ENCODE measurements at places on chromosomes 7 and 10. TPM values are rescaled to one million over a fixed set of nuclear protein-coding genes. Genes with fewer than 3 reads are reported as not detected.

DNA sequence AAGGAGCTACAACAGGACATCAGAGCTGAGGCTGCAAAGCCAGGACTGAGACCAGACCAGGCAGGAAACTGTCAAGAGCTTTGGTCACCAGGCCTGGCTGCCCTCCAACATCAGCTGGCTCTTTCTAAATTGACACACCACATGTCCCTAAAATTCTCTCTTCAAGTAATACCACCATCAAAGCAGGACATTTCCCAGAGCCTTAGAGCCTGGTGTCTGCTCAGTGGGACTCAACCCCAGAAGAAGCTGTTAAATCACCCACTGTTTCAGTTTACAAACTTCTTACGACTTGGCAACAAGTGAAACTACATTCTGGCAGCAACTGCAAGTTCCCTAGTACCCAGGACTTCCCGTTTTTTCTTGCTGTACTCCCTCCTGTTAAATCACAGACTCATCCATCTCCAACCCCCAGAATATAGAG lies 3.8 kb upstream of the IL6 start:
- DNase-seq: no peak
- H3K4me1 ChIP-seq: peaks cover 87% of the 10 kb centered on the region
- peak overlapping the region; percentile 92 for H3K27ac ChIP-seq
- no peaks in the 10 kb centered on the region for H3K27me3 ChIP-seq
- peaks cover 10% of the 10 kb centered on the region for H3K36me3 ChIP-seq
- peak overlapping the region; percentile 74 for H3K4me3 ChIP-seq

MYO3A gene
- total RNA-seq: 1.1 TPM

MRC1 gene
- total RNA-seq: 0.15 TPM

- no peak overlapping the region for H3K4me3 ChIP-seq
- peaks cover 30% of the 10 kb centered on the region for H3K36me3 ChIP-seq
- DNase-seq: no peak
- H3K4me1 ChIP-seq: peaks cover 18% of the 10 kb centered on the region
These were observed 160.2 kb downstream of the SRPK2 start for GRCh38 chr7:105228555-105228954.

- no peaks in the 10 kb centered on the region for H3K4me1 ChIP-seq
- no peaks in the 10 kb centered on the region for H3K36me3 ChIP-seq
- no peaks in the 10 kb centered on the region for H3K27me3 ChIP-seq
- H3K4me3 ChIP-seq: no peak overlapping the region
- no peak overlapping the region for H3K27ac ChIP-seq
These were observed 564.1 kb downstream of the ATRNL1 start for GRCh38 chr10:115657161-115657860.

PRR15 gene
- not detected for total RNA-seq

ZNF316 gene
- total RNA-seq: 43.8 TPM

FAM13C gene
- not detected for total RNA-seq

DNA sequence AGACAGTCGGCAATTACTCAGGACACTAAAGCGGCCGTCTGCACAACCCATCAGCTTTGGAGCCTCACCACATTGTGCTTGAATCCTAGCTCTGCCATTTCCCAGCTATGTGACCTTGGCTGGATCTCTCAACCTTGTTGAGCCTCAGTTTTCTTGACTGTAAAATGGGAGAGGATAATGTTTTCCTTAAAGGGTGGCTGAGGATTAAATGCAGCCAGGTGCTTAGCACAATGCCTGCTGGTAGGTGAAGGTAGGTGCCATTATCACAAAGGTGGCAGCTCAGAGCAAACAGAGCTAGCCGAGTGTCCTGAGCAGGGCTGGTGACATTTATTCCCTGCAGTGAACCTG lies 508.5 kb upstream of the ZMIZ1 start:
- no peaks in the 10 kb centered on the region for H3K4me1 ChIP-seq

GRCh38 chr7:28364082-28364481 lies 48.2 kb upstream of the CREB5 start:
- no peak overlapping the region for H3K4me3 ChIP-seq
- no peak overlapping the region for H3K27ac ChIP-seq
- no peaks in the 10 kb centered on the region for H3K36me3 ChIP-seq
- peaks cover 3% of the 10 kb centered on the region for H3K27me3 ChIP-seq
- H3K4me1 ChIP-seq: peaks cover 5% of the 10 kb centered on the region

GIMAP5 gene
- 0.54 TPM for total RNA-seq

DNA sequence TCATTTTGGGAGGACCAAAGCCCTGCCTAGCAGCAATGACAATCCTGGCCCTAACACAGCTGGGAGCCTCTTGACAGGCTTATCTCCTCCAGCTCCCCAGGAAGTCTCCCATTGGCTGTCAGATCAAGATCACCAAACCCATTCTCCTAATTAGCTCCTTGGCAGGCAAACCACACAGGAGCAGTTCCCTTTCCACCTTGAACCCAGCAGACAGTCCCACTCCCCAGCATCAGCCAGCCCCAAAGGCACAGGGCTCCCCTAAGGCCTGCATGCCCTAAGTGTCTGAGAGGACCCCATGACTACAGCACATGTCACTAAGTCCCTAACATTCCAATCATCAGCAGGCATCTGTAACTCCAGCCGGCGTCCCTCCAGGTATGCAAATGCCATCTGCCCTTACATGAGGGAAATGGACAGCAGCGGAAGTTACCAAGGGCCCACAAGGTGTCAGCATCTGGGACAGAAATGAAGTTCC lies 348.5 kb downstream of the KCNMA1 start:
- peaks cover 11% of the 10 kb centered on the region for H3K27me3 ChIP-seq
- H3K36me3 ChIP-seq: no peaks in the 10 kb centered on the region
- DNase-seq: no peak
- peaks cover 3% of the 10 kb centered on the region for H3K4me1 ChIP-seq

- peaks cover 27% of the 10 kb centered on the region for H3K36me3 ChIP-seq
These were observed 118.6 kb downstream of the RNF216 start for GRCh38 chr7:5662828-5663227.

- no peaks in the 10 kb centered on the region for H3K4me1 ChIP-seq
- H3K4me3 ChIP-seq: no peak overlapping the region
- H3K27me3 ChIP-seq: no peaks in the 10 kb centered on the region
- H3K27ac ChIP-seq: no peak overlapping the region
- no peaks in the 10 kb centered on the region for H3K36me3 ChIP-seq
These were observed 9.0 kb upstream of the SLC13A1 start for GRCh38 chr7:123208793-123209192.

- peak overlapping the region; percentile 73 for H3K4me3 ChIP-seq
- no peaks in the 10 kb centered on the region for H3K27me3 ChIP-seq
- peaks cover 24% of the 10 kb centered on the region for H3K36me3 ChIP-seq
- H3K4me1 ChIP-seq: peaks cover 36% of the 10 kb centered on the region
- no peak for DNase-seq
- H3K27ac ChIP-seq: peak overlapping the region; percentile 95
These were observed 51.9 kb downstream of the DENND11 start for GRCh38 chr7:141649865-141650634.

MARVELD1 gene
- total RNA-seq: 0.24 TPM

DNA sequence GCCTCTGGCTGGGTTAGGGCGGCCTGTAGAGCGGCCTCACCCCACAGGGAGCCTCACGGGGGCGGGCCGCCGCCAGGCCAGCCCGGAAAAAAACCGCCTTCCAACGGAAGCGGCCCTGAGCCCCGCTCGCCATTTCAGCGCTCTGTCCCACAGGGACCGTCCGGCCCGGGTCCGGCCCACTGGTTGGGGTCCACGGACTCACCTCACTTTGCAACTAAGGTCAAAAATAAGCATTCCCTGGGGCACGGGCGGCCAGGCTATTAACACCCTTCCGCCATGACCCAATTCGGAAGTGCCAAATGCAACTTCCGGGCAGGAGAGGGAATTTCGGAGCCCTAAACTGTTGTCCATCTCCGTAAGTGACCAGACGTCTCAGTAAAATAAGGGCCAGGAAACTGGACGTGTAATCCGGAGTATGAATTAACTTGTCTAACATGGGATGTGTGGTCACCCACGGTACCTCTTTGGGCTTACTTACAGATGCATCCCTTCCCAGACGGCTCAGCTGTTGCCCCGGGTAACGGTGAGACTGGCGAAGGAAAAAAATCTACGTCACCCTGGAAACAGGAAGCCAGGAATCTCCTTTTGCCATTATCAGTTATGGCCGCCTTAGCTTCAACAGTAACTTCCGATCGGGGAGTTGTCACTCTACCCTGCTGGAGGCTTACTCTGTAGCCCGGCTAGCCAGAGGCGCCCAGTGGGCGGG lies at the start of gene BBIP1:
BBIP1 (minus strand) TSS at position 538 of the 706 bp plus-strand sequence. CDS start 1,023 bp downstream, outside the sequence.
- H3K27me3 ChIP-seq: no peaks in the 10 kb centered on the region
- peaks cover 51% of the 10 kb centered on the region for H3K4me1 ChIP-seq
- peaks cover 25% of the 10 kb centered on the region for H3K36me3 ChIP-seq
- peak within 1 kb of the TSS; percentile 99 for H3K27ac ChIP-seq
- peak within 1 kb of the TSS; percentile 99 for H3K4me3 ChIP-seq

- H3K27ac ChIP-seq: no peak overlapping the region
- no peaks in the 10 kb centered on the region for H3K27me3 ChIP-seq
- no peaks in the 10 kb centered on the region for H3K36me3 ChIP-seq
- no peak for DNase-seq
- H3K4me3 ChIP-seq: no peak overlapping the region
These were observed 168.7 kb downstream of the RPS24 start for GRCh38 chr10:78202386-78202785.

DNA sequence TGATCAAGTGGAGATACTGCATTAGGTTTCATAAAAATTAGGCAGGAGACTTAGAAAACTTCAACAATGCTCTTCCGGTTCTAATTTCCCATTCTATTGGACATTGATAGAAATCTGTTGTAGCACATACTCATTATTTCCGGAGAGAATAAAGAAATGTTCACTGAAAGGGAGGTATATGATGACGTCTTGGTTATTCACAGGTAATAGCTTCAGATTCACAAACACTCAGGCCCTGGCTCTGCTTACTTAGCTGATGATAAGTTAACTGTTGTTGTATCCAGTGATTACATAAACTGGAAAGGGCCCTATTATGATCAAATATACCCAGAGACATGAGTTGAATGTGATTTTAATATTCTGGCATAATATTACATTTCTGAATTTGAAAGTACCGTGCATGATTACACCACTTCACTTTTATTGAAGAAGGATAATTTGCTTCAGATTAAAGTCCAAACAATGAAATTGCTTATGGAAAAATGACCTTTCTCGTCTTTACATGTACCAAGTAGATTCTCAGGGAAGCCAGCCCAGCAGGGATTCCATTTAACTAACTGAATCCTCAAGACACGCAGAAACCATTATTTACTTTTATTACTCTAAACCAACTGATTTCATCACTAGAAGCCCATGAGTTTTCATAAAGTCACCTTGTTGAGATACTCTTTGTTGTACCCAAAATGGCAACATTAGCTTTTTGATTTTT lies 288.0 kb upstream of the PITRM1 start:
- H3K27me3 ChIP-seq: no peaks in the 10 kb centered on the region
- H3K4me3 ChIP-seq: no peak overlapping the region
- no peaks in the 10 kb centered on the region for H3K36me3 ChIP-seq
- H3K27ac ChIP-seq: no peak overlapping the region

- no peak overlapping the region for H3K4me3 ChIP-seq
- H3K4me1 ChIP-seq: no peaks in the 10 kb centered on the region
- no peaks in the 10 kb centered on the region for H3K36me3 ChIP-seq
- no peak overlapping the region for H3K27ac ChIP-seq
- DNase-seq: no peak
These were observed 467.1 kb upstream of the STEAP1 start for GRCh38 chr7:89687211-89687610.

DNA sequence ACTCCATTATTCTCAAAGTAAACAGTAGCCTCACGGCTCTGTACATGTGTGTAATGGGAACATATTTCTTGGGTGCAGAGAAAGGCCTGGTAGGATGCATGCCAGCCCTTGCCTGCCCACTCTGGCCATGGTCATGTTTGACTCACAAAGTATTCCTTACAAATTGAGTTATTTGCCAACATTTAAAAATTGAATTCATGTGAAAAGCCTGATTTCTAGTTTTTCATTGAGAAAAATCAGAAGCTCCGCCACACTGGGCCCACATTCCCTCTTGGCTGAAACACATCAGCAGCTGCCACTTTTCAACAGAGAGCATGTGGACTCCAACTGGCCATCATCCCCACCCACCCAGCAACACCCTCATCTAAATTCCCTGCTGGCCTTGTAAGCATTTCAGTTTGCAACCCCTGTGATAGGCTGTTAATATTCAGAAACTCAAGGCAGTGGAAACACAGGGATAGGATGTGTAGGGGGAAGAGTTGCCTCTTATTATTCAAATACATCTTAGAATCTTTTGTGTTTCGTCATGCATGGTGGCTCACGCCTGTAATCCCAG lies 40.9 kb downstream of the CDH23 start:
- no peaks in the 10 kb centered on the region for H3K36me3 ChIP-seq
- no peak overlapping the region for H3K27ac ChIP-seq
- no peak for DNase-seq
